NCI-H69 (cell line): ENCODE measurements at places on chromosomes 16 and 17.
A peak's percentile ranks its signal among the peaks of the same experiment; 100 is the strongest.

GRCh38 chr16:29770250-29770929 is 7.7 kb upstream of the ZG16 start:
- peak; percentile 99 for DNase-seq

GRCh38 chr17:5784791-5785190 is 200.5 kb upstream of the NLRP1 start:
- DNase-seq: peak; percentile 22

DNA sequence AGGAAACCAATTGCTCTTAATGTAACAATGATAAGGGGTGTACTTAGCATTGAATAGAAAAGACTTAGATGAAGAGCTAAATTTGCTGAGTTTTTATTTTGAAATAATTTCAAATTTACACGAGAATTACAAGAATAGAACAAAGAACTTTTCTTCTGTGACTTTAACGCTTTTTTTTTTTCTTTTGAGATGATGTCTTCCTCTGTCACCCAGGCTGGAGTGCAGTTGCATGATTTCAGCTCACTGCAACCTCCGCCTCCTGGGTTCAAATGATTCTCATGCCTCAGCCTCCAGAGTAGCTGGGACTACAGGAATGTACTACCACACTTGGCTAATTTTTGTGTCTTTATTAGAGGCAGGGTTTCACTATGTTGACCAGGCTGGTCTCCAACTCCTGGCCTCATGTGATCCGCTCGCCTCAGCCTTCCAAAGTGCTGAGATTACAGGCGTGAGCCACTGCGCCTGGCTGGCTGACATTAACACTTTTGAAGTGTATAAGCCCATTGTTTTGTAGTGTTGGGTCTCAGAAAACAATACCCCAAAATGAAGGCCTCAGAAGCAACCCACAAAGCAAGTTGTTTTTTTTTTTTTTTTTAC is 2.1 kb downstream of the TEN1 start:
- no peak for DNase-seq

- DNase-seq: no peak
Measured at GRCh38 chr16:78375055-78375679, 275.7 kb downstream of the WWOX start.

DNA sequence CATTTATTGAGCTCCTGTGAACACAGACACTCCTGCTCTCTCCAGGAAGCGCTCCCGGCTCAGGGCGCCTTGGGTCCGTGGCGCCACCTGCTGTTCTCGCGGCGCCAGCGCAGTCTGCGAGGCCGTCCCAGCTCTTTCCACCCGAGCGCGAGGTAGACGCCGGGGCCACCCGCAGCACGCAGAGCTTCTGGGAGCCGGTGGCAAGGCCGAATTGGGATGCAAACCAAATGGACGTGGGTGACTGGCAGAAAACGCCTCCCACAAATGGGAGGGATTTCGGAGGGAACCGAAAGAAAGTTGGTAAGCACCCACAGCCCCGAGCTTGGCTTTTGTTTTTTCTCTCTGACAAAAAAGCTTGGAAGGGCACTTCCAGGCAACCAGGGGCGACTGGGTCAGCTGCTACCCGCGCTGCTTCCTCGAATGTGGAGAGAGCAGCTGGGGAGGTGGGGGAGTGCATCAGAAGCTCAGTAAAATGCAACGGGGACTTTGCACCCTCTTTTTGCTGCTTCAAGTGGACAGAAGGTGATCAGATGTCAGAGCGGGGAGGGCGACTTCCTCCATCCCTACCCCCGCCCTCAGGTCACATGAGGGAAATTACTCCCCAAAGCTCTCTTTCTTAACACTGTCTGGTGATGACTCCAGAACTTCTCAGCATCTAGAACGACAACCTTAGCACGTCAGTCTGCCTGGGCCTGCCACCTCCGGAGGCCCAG is 13.5 kb upstream of the N4BP1 start:
- DNase-seq: peak; percentile 72

DNA sequence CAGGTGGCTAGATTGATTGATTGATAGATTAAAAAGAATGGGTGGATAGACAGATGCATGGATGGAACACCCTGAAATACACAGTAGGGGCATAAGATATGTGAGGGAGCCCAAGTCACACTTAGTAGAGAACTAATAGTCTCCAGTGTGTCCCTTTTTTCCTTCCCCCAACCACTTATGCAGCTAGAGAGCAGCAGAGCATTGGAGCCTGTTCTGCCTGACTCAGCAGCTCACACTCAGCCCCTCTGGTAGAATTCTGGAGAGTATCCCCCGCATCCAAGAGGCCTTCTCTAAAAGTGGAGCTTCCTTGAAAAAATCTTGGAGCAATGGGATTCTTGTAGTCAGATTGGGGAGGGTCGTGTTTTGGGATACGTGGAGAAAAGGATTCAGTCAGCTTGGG is 20.5 kb upstream of the GPR139 start:
- no peak for DNase-seq

GRCh38 chr17:46942441-46943217 is 19.7 kb downstream of the GOSR2 start:
- peak; percentile 82 for DNase-seq

- DNase-seq: peak; percentile 54
Measured at GRCh38 chr16:88509749-88510069, 56.6 kb downstream of the ZFPM1 start.

- DNase-seq: no peak
Measured at GRCh38 chr17:75640556-75641119, 7.4 kb downstream of the SMIM5 start.

DNA sequence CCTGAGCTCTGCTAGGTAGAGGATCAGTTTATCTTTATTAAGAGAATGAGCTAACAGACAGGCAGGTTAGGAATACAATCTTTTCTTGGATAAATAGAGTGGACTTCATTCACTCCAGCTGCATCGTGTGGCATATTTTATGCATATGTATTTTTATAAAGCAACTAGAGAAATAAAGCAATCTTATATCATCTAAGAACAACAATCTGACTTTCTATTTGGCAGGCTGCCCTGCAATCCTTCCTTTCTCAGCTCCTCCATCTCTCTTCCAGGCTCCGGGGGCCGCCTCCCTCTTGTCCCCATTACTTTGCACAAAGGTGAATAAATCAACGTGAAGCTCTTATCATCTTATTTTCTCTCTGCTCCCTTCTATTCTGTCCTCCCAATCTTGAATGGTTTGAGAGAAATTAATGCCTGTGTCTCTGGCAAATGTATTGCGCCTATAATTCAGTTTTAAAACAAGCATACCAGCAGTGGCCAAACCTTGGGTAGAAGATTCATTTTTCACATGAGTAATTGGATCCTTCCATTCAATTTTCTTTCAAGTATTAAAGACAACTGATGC is 64.5 kb downstream of the HS3ST3A1 start:
- no peak for DNase-seq

GRCh38 chr16:81633680-81634379 is 145.3 kb upstream of the PLCG2 start:
- DNase-seq: no peak

GRCh38 chr17:61884864-61885263 is 21.5 kb upstream of the BRIP1 start:
- no peak for DNase-seq

- DNase-seq: no peak
Measured at GRCh38 chr17:80908211-80908610, 83.4 kb upstream of the CHMP6 start.

GRCh38 chr17:77146882-77147281 is 6.1 kb downstream of the SEC14L1 start:
- peak; percentile 53 for DNase-seq

DNA sequence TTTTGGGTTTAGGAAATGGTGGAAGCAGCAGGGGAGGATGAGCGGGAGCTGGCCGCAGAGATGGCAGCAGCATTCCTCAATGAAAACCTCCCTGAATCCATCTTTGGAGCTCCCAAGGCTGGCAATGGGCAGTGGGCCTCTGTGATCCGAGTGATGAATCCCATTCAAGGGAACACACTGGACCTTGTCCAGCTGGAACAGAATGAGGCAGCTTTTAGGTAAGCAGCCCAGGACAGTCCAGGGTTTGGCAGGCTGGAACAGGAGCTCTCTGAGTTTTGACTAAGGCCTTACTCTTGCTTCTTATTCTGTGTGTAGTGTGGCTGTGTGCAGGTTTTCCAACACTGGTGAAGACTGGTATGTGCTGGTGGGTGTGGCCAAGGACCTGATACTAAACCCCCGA is 41.4 kb downstream of the SF3B3 start:
- no peak for DNase-seq

GRCh38 chr17:78940708-78941107 is 15.5 kb upstream of the TIMP2 start:
- DNase-seq: peak; percentile 76

DNA sequence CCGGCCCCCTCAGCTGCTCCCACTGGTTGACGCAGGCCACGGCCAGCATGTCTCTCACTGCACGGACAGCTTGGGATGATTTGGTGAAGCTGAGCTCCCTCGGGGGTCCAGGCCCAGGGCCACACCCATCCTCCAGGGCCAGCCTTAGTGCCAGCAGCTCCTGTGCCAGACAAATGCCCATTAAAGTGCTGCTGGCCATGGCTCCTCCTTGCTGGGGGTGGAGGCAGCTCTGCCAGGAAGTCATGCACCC is 2.5 kb downstream of the TRIM47 start:
- no peak for DNase-seq
